ENCODE measurements at places on chromosomes 6 and 20.

- peak; percentile 46 for DNase-seq
Observed at GRCh38 chr20:51022803-51023616, at the start of gene KCNG1. Gene KCNG1 (minus strand): TSS chr20:51023107. CDS start chr20:51010338, 12,769 bp downstream.

DNA sequence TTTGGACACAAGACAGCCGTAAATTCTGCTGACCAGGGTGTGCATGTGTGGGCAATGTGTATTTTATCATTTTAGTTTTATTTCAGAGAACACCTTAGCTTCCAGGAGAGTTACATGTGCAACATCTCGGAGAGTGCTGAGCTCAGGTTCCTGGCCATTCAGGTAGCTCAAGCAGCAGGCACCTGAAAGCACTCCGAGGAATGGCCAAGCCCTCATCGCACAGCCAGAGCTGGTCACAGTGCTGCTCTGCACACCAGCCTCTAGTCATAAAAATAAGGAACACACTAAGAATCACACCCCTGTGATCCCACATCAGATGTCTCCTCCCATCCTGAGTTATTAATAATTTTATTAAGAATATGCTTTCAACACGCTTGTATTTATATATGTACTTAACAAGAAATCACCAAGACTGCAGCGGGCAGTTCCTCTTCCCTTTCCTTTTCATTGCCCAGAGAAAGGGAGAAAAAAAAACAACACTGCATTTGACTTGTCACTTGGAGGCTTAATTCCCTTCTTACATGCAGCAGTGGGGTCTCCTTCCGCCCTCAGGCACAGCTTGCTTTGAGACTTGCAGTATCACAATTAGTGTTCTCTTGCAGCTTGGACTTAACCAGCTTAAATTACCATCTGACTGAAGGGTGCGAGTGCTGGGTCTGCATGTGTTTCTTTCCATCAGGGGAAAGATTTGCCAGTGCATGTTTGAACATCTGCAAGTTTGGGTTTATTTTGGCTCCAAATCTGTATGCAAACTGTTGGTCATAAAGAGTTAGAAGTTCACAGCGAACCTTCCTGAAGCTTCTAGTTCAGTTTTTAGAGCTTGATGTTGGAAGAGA lies 36.0 kb upstream of the IRF4 start:
- DNase-seq = no peak

DNA sequence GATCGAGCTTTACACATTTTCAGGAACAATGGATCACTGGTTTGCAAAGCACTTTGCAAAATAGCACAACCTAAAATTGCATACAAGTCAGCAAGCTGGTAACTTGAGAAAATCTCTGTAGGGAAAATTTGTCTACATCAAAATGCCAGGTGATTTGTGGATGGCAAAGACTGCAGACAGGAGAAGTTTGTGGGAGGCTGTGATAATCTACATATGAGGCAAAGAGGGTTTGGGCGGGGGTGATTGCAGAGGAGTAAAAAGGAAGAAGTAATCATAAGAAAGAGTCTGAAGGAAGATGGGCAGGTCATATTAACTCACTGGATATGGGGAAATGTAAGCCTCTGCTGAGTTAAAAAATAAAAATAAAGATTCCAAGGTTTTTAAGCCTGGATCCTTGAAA lies 166.3 kb upstream of the STXBP5 start:
- no peak for DNase-seq

DNA sequence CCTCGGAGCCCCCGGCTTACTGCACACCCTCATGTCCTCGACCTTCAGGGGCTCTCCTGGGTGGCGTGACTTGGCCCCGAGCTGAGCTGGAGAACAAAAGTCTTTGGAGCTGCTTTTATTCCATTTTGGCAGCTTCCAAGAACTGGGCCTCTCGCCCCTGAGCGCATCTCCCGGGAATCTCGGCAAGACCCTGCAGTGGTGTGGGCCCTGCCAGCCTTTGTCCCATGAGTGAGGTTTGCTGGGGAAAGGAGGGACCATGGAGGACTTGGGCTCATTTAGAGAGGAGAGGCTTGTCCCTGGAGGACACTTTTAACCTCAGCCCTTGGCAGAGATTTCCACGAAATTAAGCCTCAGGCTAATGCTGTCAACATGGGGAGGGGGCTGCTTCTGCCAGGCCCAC lies 62.3 kb upstream of the SLCO4A1 start:
- DNase-seq = no peak

GRCh38 chr6:158717341-158718330 lies 67.8 kb downstream of the SYTL3 start:
- peak; percentile 47 for DNase-seq

GRCh38 chr20:39010496-39010895 lies 48.4 kb downstream of the DHX35 start:
- DNase-seq = no peak

- no peak for DNase-seq
Observed at GRCh38 chr20:53872081-53872541, 198.3 kb downstream of the BCAS1 start.

DNA sequence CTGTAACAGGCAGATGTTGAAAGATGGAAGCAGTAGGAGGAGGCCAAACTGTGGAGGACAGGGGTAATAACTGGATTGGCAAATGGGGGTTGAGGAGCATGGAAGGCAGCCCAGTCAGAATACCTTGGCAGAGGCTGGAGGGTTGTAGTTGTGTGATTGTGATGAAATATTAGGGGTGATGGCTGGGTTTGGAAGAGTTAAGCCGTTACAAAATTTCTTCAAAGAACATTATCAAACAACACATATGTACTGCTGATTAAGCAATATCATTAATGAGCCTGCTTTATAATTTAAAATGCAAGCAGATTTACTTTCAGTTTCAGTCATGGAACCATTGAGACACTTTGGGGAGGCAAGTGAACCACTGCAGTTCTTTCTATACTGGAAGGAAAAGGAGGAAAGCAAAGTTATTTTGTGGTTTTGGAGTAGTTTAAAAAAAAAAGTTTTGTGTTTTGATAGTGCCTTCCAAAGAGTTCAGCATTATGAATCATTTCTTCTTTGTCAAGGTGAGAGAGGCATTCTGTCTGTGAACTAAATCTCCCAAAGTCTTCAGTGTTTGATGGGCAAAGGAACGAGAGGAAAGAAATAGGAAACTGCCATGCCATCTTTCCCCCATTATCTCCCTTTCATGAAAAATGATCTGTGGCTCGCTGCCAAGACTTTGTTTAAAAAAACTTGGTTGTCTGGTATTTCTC lies 20.7 kb downstream of the FOXO3 start:
- no peak for DNase-seq

Measured in GM18507 (cell line).